ENCODE measurements at places on chromosomes 11 and 22.

- no peak for DNase-seq
Observed at GRCh38 chr11:72552399-72552910, 118.1 kb upstream of the CLPB start.

DNA sequence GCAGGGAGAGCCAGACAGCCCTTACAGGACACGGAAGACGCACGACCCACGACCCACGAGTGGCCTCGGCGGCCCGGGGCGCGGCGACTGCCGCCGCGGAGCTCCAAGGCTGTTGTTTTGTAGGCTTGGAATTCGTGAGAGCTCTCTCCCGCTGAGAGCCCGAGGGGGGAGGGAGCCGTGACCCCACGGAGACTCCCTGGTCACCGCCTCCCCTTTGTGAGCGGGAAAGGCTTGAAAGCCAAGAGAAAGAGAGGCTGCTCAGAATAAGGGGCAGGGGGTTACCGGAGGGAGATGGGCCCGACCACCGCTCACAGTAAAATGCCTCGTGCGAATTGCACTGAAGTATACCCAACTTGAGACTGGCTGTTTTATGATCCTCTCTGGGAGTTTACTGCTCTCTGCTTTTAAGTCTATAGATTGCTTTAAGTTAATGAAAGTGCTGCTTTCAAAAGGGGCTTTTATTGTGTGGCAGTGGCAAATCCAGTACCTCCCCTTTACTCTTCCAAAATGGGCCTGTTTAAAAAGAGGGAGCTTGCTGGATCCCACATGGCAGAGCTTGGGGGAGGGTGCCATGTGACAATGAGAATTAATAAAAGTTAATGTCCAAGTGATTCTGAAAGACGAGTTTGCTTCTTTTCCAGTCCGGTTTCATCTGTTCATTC is 2.9 kb downstream of the PKNOX2 start:
- no peak for DNase-seq

DNA sequence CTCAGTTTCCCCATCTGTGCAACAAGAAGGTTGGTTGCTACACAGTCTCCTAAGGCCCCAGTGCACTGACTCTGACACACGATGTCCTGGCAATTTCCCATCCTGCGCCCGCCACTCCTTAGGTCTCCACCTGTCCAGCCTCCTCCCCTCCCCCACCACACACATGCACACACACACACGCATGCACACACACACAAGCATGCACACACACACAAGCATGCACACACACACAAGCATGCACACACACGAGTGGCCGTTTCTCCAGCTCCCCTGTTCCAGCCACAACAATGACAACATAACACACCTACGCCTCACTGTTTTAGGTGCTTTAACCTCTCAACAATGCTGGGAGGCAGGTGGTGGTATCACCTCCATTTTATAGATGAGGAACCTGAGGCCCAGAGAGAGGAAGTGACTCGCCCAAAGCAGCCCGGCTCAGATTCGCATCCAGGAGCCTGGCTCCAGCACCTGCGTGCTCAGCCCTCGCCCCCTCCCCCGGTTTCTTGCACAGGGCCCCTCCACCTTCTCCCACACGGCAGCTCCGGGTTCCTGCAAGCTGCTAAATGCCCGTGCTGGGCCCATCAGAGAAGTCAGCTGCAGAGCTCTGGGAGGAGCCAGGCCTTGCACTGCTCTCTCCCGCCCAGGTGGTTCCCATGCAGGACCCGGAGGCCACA is 13.0 kb downstream of the CYTH4 start:
- DNase-seq = no peak

- DNase-seq = peak; percentile 95
Observed at GRCh38 chr11:64372802-64373597, 14.0 kb downstream of the RPS6KA4 start.

- DNase-seq = no peak
Observed at GRCh38 chr22:23106906-23107367, 34.9 kb downstream of the RSPH14 start.

GRCh38 chr22:34111210-34111824 is 191.0 kb upstream of the LARGE1 start:
- peak; percentile 48 for DNase-seq

DNA sequence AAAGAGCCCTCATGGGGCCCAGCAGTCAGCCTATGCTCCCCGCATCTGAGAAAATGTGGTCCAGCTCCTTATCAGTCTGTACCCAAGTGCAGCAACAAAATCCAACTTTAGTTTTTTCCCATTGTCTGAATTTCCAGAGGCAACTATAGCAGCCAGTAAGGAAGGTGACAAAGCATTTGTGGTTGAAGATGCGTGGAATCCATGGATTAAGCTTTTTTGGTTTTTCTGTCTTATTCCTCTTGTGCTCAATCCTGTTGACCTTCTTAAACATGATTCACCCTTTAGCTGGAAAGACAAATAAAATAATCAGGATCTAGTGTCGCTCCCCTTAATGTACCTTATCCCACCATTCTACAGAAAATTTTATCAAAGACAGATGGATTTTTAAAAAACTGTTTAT is 14.3 kb downstream of the GDPD4 start:
- DNase-seq = no peak

DNA sequence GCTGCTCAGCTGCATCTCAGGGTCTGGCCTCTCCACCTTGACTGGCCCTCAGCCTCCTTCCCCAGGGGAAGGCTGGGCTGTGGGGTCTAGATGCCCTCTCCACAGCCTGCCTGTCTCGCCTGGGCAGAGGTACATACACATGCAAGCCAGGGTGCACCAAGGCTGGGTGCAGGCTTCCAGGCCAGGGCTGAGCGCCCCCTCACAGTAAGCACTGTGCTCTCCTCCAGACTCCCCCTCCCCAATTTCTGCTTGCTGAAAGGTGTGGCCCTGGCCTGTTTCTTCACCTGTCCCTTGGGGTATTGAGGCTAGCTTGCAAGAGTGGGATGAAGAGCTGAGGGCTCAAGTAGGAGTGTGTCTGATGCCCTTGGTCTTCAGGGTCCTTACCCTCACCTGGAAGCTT is 22.5 kb downstream of the RELT start:
- DNase-seq = no peak

GRCh38 chr22:39897841-39898240 is 3.0 kb upstream of the GRAP2 start:
- DNase-seq = no peak

GRCh38 chr22:19941365-19942082 is at the start of the genes COMT and TXNRD2:
COMT (plus strand) TSS chr22:19941772; CDS start chr22:19962527, 20,755 bp downstream.
TXNRD2 (minus strand) TSS chr22:19941818; CDS start chr22:19941803, 15 bp downstream.
- peak; percentile 65 for DNase-seq

DNA sequence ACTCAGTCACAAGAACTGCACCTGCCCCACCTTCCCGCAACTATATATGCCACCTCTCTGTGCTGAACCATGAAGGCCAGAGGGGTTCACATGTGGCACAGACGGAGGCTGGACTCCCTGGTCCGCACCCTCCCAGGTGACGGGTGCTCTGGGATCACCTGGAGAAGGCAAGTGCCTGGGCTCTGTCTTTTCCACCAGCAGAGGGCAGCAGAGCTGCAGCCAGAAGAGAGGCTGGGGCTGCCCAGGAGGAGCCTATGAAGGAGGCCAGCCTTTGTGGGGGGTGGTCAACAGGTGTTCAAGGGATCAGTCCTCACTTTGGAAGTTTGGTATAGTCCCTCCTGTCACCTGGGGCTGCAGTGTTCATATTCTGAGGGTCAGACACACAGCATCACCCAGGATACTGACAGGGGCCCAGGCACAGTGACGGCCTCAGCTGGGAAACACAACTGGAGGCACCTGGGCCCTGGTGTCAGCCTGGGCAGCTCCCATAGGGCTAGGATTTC is 39.2 kb upstream of the IGLL5 start:
- DNase-seq = peak; percentile 52

- DNase-seq = no peak
Observed at GRCh38 chr11:128938156-128938885, 4.3 kb downstream of the TP53AIP1 start.

DNA sequence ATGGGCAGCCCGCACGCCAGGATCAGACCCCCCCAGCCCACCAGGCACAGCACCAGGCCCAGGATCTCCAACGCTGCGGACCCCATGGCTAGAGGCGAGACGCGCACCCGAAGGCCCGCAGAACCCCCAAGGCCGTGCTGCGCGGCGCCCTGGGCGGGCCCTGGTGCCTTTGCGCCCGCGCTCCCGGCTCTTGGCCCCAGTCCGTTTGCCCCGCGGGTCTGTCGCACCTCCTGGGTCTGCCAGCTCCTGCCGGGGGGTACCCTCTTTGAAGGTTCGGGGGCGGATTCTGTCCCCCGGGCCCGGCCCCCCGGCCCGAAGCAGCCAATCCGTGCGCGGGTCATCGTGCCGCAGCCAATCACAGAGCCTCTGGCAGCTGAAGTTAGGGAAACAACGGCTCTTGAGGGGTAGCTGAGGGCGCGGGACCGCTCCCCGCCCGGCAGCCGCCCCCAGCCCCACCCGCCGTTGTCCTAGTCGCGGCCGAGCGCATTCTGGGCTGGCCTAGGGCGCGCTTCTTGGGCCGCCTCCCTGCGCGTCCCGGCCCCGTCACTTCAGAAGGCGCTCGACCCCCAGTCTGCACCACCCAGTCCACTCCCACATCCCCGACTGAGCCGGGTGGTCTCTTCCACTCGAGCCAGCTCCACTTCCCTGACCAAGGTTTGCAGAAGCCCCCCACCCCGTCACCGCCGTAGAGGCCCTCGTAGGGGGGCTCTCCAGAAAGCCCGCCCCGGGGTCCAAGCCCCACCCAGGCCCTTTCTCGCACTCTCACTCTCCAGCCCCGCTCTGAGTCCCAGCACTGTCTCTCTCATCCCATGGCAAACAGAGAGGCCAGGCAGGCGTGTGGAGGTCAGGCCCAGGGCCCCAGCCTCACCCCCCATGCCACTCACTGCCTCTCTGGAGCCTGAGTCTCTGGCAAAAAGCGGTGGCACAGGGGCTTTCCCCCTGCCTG is at the start of gene CLDN5:
Gene CLDN5, minus strand, starts transcription at position 241 of the 946 bp plus-strand sequence. Its CDS starts 155 bp downstream, at position 86.
- DNase-seq = peak; percentile 57

DNA sequence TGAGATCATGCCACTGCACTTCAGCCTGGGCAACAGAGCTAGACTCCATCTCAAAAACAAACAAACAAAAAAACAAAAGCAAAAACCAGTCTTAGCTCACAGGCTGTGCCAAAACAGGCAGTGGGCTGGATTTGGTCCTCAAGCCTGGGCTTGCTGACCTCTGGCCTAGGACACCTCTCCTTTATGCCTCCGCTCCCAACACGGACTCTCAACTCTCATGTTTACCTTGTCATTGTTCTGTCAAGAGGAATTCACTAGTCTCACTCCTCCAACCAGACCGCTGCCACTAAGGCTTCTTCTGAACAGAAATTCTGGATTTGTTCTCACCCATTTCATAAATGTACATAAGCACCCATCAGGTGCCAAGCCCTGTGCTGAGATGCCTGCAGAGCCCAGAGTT is 42.6 kb downstream of the FAM83F start:
- no peak for DNase-seq

GRCh38 chr11:22512457-22512856 is 113.2 kb downstream of the FANCF start:
- no peak for DNase-seq

DNA sequence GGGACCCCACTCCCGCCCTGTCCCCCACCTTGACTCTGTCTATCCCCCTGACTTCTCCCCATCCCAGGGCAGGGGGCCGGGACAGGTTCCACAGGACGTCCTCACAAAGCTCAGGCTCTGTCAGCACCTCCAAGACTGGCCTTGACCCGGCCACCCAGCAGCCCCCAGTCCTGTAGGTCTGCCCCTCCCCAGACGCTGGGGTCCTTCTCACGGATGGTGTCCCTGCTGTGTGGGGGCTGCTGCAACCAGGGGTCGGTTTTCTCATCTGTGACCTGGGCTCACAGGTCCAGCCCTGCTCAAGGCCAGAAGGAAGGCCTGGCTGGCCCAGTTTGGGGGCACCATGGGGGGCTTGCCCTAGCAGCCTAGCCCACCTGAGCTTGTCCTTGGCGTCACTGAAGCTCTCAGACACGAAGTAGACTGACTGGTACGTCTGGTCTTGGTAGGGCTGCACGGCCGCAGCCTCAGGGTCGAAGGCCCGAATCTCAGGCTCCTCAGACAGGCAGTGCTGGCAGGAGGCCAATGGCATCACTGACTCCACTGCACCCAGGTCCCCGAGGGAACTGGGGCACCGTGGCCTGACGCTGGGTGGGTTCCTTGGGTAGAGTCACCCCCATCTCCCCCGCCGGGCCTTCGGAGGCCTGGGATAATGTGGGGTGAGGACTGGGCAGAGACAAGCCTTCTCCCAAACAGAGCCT is 4.0 kb upstream of the INS start:
- no peak for DNase-seq

GRCh38 chr11:60679879-60680278 is 19.5 kb upstream of the MS4A8 start:
- DNase-seq = no peak

GRCh38 chr11:14645985-14646900 is 2.6 kb downstream of the PDE3B start:
- DNase-seq = peak; percentile 7

- no peak for DNase-seq
Observed at GRCh38 chr11:20444535-20444934, 57.0 kb downstream of the PRMT3 start.

DNA sequence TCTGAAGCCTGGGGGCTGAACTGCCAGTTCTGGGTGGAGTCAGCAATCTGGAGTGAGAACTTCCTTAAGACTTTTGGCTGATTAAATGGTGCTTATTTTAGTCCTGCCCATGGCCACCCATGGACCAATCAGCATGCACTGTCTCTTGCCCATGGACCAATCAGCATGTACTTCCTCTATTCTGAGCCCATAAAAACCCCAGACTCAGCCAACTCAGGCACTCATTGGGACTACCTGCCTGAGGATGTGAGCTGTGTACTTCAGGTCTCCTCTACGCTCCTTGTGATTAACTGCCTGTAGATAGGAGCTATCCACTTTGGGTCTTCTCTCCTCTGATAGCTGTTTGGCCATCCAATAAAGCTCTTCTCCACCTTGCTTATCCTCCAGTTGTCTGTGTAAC is 342.3 kb upstream of the CCDC179 start:
- DNase-seq = no peak

GRCh38 chr11:74417379-74417804 is 19.2 kb upstream of the PGM2L1 start:
- DNase-seq = no peak

DNA sequence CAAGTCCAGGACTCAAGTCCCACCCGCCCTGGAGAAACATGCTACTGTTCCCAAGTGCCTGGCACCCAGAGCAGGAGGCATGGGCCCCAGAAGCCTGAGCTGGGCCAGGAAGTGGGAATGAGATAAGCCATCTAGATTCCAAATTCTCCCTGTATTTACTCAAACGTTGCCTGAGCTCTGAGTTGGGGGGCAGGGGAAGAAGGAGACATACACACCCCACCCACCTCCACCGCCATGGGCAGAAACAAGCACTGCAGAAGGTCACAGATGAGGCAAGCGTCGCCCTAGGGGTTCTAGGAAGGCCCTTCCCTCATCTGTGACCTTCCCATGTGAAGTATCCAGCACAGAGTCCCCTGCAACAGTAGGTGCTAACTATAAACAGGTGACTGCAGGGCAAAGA is 54.0 kb downstream of the PLEKHA7 start:
- DNase-seq = no peak
